ENCODE measurements at places on chromosomes 3 and 15.
A peak's percentile ranks its signal among the peaks of the same experiment; 100 is the strongest.

DNA sequence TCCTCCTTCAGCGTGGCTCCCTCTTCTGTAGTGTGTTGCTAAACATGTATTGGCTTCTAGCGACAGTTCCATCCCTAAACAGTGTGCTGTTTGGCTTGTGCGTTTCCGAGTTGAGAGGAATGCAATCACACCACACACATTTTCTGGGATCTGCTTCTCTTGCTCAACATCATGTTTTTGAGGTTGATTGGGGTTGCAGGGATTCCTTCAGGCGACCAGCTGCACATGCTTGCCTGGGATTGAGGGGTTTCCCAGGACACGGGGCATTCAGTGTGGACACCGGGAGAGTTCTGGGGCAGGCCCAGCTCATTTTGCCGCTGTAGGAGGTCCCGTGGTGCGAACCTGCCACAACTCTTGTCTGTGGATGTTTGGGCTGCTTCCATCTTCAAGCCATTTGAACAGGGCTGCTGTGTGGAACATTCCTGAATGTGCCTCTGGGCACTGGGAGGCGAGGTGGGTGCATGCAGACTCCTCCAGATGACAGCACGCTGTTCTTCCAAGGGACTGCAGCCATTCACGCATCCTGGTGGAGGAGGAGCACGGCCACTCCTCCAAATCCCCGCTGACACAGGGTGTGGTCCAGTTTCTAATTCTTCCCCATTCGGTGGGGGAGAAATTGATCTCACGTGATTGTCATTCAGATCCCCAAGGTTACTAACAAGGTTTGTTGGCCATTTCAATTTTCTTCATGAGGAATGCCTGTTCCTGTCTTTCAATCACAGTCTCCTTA is 82.8 kb downstream of the PLXNA1 start:
- DNase-seq = no peak

DNA sequence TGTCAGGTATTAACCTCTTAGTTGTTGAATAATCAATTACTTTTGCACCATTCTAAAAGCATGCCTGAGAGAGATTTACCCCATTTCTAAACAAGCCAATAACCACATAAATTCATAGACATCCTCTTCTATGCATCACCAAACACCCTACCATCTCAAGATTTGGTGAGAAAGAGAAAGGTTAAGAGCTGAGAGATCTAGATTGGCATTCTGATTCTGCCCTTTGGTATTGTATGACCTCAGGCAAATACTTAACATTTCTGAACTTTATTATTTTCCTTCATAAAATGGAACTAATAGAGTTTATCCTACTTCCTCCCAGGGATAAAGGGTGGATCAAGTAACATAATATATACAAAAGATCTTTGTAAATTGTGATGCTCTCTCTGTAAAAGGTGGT is 146.5 kb upstream of the MME start:
- DNase-seq = no peak

GRCh38 chr3:20772869-20773268 is 586.9 kb upstream of the SGO1 start:
- no peak for DNase-seq

GRCh38 chr3:126866175-126866759 is 116.6 kb upstream of the PLXNA1 start:
- no peak for DNase-seq

GRCh38 chr15:92808598-92809063 is 91.5 kb upstream of the CHD2 start:
- DNase-seq = no peak

- DNase-seq = no peak
These were observed 167.5 kb downstream of the PGPEP1L start for GRCh38 chr15:98840053-98840452.

- no peak for DNase-seq
These were observed 57.6 kb upstream of the SLCO2A1 start for GRCh38 chr3:134087060-134087974.

DNA sequence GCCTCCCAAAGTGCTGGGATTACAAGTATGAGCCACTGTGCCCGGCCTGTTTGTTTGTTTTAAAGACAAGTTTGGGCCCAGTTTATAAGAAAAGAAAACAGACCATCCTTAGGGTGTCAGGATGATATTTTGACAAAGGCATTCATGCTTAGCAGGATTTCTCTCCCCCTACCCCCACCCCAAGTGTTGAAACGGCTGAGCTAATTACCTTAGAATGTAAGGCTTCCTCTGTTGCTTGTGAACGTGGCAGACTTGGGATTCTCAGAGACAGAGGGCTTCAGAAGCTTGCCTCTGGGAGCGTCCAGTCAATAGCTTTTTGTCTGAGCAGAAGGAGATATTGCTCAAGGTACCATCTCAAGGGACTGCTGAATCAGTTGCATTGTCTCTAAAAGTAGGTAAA is 24.0 kb downstream of the FLNB start:
- DNase-seq = no peak

- no peak for DNase-seq
These were observed 37.4 kb downstream of the THBS1 start for GRCh38 chr15:39618063-39618823.

DNA sequence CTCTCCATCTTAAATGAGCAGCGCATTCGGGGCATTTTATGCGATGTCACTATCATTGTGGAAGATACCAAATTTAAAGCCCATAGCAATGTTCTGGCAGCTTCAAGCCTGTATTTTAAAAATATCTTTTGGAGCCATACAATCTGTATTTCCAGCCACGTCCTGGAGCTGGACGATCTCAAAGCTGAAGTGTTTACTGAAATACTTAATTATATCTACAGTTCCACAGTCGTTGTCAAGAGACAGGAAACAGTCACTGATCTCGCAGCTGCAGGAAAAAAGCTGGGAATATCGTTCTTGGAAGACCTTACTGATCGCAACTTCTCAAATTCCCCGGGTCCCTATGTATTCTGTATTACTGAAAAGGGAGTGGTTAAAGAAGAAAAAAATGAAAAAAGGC is 44.4 kb upstream of the RASA2 start:
- DNase-seq = no peak

DNA sequence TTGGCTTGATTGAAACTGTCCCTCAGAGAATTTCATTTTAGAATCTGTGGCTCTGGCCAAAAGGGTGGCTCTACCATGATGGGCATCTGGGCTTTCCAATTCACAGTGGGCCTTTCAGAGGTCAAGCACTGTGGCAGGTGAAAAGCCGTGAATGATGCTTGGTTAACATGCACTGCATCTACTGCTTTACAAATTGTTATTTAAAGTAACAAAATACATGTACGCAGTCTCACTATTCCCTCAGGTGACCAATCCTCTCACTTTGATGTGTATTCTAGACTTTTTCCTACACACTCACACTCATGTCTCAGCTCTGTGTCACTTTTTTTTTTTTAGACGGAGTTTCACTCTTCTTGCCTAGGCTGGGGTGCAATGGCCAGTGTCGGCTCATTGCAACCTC is 70.5 kb downstream of the MGLL start:
- no peak for DNase-seq

DNA sequence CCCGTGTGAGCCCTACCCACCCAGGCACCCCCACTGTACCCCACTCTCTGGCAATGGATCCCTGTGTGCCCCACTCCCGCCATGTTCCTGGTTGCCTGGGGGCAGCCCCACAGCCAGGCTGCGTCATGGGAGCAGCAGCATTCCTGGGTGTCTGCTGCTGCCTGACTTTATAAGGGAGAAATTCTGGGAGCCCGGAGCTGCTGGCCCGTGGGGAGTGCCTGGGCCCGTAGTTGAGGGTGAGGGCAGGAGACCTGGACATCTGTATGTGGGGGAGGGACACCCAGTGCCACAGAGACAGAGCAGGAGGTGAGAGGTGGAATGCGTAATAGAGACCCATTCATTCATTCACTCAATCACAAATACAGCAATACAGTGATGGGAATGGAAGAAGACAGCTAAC is 15.1 kb downstream of the CSPG4 start:
- DNase-seq = no peak

DNA sequence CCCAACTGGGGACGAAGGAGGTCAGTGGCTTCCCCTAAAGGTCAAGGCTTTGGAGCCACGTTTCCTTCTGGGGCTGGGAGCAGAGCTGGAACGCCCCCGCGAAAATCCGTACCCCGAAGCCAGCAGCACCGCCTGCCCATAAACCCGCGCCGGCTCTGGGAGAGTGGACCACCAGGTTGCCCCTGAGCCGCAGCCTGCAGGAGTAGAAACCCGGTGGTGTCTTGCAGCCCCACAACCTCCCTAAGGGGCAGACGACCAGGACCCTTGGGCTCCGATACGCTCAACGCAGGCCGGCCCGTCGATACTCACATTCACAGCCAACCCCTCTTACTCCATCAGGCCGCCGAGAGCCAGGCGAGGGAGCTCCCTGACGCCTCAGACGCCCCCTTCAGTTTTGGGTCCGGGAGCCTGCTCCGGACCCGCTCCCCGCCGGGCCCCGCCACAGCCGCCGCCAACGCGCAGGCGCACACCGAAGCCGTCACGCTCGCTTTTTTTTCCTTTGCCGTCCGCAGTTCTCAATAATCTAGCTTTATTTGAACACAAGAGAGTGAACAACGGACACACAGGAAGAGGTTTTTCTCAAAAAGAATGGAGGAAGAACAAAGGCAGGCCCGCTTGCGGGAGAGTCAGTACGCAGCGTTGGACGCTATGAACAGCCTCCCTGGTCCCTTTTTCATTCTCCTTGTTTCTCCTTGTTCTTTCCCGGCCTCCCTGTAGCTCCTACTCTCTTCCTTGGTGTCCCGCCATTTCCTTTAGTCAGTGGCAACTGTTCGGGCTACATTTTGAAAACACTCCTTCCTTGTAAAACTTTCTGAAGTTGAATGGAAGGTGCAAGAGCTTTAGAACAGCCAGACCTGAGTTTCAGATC is at the start of gene ZNF106:
ZNF106 (minus strand) TSS at position 471 of the 868 bp plus-strand sequence. CDS start 18,852 bp downstream, outside the sequence.
- peak; percentile 94 for DNase-seq

DNA sequence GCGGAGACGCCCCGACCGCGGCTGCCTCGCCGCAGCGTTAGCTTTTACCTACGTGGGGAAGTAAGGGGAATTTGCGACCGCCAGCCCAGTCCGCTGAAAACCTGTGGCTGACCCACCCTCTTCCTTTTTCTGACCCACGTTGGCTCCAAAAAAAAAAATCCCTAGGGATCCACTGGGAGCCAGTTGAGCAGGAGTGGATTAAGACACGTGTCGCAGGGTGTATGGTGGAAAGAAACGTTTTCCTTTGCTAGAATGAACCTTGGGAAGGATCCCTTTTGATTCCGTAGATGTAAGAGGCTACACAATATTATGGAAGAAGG is 575 bp upstream of the PCYT1A start:
- DNase-seq = no peak

DNA sequence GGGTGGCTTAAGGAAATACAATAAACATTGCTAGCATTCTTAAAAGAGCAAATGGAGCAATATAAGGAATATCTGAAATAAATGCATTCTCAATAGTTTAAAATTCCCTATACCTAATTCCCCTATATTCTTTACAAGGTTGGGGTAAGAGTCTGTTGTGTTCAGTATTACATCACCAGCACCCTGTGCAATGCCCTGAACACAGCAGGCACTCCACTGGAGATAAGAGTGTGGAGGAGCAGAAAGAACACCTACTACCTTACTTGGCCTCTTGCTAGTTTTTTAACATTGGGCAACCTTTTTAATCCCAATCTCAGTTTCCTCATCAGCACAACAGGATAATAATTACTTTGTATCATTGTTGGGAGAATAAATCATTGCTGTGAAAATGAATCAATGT is 140.2 kb upstream of the PLXND1 start:
- DNase-seq = no peak

GRCh38 chr3:13135251-13135810 is 62.1 kb upstream of the IQSEC1 start:
- no peak for DNase-seq

DNA sequence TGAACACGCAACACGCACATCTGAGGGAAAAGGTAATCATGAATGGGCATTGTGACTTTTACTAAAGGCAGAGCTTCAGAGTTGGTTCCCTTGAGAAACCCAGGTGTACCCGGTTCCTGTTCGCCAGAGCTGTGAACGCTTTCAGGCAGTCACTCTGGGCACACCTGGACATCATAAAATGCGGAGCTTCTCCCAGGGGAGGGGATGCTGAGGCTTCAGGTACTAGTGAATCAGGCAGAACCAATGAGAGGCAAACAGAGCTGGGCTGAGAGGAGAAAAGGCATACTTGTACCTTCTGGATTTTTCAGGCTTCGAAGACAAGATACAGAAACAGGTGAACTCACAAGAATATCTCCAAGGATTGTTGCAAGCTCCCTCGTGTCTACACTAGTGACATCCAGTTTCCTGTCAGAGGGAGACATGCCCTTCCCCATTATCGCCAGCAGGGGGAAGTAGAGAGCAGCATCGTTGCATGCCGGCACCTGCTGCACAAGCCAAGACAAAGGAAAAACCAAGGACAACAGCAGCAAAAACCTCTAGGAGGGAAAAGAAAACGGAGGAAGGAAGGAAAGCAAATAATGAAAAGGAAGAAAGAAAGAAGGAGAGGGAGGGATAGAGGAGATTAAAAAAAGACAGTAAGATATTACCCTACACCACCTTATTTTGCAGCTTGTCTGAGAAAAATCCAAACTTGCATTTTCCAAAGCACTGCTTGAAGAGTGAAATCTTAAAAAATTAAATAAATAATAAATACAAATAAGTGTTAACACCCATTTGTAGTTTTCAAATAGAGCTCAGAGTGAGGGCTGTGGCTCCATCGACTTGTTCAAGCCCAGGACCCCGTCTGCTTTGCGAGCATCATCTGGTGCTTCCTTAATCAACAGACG is 2.0 kb downstream of the AHSG start:
- peak; percentile 81 for DNase-seq

GRCh38 chr3:15107075-15107947 is 8.4 kb upstream of the RBSN start:
- no peak for DNase-seq

GRCh38 chr3:7423995-7424394 is 563.1 kb downstream of the GRM7 start:
- DNase-seq = no peak

GRCh38 chr15:68427963-68428362 is 4.0 kb downstream of the ITGA11 start:
- DNase-seq = no peak

- DNase-seq = no peak
These were observed 136.6 kb upstream of the RARB start for GRCh38 chr3:25291481-25291905.

DNA sequence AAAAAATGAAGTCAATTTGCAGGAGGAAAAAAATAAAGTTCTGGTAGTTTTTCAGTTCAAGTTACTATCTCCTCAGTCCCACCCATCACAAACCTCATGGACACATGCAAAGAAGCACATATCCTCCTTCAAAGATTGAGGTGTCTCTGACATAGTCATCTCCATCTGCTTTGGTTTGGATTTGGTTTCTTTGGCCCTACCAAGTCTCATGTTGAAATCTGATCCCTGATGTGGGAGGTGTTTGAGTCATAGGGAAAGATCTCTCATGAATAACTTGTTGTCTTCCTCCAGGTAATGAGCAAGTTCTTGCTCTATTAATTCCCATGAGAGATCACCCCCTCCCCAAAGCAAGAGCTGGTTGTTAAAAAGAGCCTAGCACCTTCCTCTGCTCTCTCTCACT is 446.8 kb downstream of the IGSF11 start:
- DNase-seq = no peak

DNA sequence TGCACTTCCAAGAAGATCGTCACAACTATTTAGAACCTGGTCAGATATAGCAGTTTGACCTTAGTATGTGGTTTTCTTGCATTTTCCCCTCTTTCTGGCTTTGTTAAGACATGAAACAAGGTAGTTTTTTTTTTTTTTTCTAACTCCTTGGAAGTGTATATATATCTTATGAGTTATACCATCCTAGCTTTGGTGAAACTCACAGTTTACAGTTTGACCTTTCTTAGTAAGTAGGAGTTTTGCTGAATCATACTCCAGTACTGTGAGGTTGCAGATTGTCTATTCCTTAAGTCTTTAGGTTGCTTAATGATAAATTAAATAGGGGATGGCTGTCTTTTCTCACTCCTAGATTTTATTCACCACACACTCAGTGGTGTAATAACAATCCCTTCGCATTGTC is 325.0 kb downstream of the RBMS3 start:
- no peak for DNase-seq

GRCh38 chr3:128714887-128715491 is 11.0 kb upstream of the RAB7A start:
- peak; percentile 57 for DNase-seq

Data from CD4-positive, alpha-beta T cell treated with Interleukin-17A for 1 hour (primary cell).